Adipocyte (in vitro differentiated cells): ENCODE measurements at places on chromosomes 12 and 14.

DNA sequence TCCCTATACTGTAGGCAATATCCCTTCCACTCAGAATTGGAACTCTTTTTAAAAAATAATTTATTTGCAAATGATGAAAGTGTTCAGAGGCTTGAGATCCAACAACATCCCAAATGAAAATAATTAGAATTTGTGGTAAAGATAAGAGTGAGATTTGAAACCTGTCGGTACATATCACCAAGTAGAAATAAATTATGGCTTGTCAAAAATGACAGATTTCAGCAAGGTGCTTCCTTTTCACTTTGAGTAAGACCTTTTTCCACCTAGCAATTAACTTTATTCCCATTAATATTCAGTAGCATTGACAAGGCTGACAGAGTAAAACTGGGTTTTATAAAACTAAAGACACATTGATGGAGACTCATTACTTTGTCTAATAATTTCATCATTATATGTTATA lies 107.7 kb upstream of the PRKD1 start:
- DNase-seq = no peak

DNA sequence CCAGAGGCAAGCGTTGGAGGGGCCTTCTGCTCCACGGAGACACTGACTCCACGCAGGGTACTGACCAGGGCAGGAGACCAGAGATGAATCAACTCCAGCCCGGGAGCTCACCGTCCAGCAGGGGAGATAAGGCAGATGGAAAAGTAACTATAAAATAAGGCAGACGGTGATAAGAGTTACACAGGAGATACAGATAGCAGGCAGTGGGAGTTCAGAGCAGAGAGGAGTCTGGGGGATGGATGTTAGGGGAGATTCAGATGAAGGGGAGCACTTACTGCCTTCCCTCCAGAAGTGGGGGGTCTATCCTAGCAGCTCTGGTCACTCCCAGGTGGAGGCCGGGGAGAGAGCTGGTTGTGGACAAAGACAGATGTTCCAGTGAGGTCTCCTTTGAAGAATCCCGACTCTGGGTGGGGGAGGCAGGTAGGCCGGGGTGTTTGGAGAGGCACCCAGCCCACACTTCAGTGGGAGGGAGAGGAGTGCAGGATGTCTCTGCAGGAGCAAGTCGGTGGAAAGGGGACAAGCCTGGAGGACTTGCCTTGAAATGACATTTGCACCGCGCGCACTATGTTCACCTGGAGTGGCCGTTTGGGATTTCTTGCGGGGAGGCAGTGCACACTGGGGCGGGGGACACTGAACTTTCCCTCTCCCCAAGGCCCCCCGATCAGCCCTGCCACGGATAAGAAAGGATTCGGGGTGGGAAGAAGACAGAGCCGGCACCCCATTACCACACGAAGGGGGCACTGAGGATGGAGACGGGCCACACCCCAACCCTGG lies 1.2 kb downstream of the PITPNM2 start:
- DNase-seq = no peak

- DNase-seq = no peak
Observed at GRCh38 chr12:24415934-24416333, 466.5 kb upstream of the SOX5 start.

DNA sequence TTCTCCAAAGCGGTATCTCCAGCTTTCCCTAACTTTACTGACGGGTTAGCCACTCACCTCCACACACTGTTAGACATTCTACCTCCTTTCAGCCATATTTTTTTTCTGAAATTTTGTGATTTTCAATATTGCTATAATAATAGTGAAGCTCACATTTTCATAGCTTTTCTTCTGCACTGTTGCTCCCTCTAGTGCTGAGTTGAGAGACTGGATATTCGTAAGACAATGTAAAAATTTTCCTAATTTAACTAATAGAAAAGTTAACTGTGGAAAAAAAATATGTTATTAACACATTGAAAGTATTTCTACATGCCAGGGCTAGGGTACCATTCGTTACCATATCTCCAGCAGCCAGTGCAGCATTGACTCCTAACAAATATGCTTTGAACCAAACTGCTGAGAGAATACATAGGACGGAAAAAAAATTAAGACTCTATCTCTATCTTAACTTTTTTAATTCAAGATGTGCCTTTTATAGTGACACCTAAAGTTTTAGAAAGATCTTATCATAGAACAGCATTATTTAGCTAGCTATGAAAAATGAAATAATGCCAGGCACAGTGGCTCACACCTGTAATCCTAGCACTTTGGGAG lies 48.7 kb upstream of the ABCC9 start:
- peak; percentile 79 for DNase-seq

DNA sequence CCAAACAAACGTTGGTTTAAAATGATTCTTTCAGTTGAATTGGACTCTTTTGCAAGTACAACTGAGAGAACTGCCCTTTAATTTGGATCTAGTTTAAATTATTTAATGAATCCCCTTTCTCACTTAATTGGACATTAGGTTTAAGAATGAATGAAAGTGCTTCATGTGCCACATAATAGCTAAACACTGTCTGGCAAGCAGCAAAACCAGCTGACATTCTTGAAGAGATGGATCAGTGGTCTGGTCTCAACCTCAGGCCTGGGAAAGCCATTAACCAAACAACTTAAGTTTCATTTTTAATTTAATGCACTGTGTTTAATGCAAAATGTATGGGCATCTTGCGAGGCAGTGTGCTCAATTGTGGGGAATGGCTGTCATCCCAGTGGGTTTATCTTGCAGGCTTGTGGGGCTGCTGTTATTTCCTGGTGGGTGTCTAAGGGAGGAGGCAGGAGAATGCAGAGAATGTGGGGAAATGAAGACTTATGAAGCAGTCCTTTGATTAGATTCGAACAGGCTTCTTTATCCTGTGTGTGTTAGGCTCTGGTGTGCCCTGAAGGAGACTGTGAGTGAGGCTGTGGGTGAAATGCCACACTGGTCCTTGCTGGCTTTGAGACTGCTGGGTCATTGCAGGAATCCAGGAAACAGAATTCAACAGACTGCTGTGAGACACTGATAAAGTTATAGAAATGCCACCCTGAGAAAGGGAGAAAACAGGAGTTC lies 144.1 kb upstream of the PELI2 start:
- DNase-seq = no peak

GRCh38 chr12:41564816-41565215 lies 376.7 kb downstream of the PDZRN4 start:
- no peak for DNase-seq

DNA sequence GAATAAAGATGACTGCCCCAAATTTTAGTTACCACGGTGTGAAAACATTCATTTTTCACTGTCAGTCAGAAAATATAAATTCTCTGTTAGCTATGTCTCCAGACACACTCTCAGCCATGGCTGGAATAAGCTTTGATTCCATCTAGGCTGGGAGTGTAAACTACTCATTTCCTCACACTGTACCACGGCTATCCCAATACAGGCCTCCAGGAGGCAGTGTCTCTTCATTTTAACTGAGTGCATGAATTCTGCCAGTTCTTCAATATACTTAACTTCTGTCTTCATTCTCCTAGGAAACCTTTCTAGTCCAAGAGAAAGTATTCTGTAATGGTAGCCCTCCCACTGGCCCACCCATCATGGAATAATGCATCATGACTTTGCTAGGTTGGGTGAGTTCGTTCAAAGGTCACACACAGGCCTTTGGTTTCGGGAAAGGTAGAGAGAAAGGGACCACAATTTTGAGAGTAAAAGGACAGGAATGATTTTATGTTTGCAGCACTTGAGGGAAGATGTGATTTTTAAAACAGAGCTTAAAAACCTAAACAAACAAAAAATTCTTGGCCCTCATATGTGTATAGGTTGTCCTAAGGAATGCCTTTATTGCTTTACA lies 381.1 kb downstream of the SEC23A start:
- DNase-seq = peak; percentile 57

GRCh38 chr12:131276501-131277185 lies 322.9 kb downstream of the ADGRD1 start:
- DNase-seq = no peak

DNA sequence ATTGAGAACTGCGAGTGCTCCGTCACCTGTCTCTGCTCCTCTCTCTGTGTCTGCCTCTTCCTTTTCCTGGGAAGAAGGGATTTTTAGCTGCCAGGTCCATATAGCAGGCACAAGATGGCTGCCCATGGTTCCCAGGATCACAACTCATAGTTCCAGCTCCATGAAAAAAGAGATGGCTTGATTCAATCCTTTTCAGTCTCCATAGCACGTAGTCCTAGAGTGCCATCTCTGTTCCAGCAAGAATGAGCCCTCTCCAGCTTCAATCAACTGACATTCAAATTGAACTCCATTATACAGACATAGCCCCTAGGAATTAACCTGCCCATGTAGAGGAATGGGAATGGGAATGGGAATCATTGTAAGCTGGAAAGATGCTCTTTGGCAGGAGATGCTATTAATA lies 34.7 kb upstream of the RTRAF start:
- DNase-seq = no peak

DNA sequence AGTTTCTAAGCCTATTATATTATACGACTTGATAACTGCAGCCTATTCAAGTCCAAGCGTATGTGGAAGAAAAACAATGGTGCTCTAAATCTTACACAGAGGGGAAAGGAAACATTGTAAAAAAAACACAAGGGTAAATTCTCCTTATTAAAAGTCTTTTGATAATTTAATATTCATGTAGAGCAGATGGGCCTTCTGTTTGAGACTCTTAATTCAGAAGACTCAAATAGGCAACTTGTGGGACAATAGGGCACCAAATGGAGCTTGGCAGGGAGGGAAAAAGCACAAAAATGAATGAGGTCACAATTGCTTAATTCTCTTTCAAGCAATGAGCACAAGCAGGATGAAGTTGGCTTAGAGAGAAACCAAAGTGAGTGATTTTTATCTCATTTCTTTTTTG lies 159.4 kb downstream of the NELL2 start:
- DNase-seq = no peak

- DNase-seq = no peak
Observed at GRCh38 chr12:78725951-78726580, 138.5 kb upstream of the SYT1 start.

DNA sequence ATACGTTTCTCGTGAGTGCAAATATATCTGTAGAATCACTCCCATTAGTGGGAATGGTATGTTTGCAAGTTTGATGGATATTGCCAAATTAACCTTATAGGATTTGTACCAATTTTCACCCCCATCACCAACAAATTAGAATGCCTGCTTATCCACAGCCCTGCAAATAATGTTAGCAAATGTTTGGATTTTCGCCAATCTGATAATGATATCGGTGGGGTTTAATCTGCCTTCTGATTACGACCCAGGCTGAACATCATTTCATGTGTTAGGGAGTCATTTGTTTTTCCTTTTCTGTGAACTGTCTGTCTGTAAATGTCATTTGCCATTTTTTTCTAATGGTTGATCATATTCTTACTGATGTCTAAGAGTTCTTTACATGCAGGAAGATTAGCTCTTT lies 4.1 kb upstream of the DAZAP2 start:
- no peak for DNase-seq

DNA sequence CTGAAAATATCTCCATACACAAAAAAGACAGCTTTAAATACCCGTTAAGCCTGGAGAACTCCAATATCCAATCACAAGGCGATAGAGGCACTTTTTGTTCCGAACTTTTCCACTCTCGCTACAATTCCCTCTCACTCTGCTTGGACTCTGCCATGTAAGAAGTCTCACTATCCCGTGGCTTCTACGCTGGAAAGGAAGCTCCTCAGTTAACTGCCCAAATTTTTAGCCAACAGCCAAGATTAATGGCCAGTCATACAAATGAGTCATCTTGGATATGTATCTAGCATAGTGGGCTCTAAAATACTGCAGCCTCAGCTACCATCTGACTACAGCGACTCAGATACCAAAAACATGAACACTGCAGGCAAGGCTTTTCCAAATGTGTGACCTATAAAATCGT lies 45.5 kb upstream of the RERGL start:
- DNase-seq = no peak

DNA sequence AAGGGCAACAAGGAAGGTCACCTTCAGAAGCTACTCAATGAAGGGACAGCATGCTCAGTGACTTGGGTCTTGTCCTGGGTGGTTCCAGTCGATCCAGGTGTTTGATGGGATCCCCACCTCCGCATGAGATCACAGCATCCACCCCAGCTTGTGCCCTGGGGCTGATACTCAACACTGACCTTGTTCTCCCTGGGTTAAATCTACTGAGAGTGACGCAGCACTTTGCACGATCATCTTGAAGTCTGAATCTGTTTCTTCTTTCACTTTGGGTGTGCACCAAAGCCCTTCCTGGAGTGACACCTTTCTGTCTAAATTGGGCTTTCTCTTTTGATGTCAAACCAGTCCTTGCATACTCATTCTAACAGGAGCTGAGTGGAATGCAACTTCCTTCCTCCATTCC lies 13.8 kb downstream of the NOS1 start:
- DNase-seq = no peak

DNA sequence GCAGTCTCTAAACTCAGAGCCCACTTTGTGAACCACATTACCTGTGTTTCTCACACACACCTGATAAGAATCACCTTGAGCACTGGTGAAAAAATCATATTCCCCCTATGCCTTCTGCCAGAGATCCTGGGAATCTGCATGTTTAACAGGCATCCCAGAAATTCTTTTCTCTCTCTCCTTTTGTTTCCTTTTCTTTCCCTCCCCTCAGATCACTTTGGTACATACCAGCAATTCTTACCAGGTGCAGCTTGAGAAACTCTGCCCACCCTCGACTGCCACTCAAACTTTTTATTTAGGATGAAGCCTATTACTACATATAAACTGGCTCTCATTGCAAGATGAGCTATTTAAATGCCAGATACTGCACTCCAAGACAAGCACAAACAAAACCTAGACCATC lies 36.0 kb downstream of the HECTD4 start:
- no peak for DNase-seq

GRCh38 chr12:58435647-58436046 lies 484.7 kb downstream of the LRIG3 start:
- no peak for DNase-seq

DNA sequence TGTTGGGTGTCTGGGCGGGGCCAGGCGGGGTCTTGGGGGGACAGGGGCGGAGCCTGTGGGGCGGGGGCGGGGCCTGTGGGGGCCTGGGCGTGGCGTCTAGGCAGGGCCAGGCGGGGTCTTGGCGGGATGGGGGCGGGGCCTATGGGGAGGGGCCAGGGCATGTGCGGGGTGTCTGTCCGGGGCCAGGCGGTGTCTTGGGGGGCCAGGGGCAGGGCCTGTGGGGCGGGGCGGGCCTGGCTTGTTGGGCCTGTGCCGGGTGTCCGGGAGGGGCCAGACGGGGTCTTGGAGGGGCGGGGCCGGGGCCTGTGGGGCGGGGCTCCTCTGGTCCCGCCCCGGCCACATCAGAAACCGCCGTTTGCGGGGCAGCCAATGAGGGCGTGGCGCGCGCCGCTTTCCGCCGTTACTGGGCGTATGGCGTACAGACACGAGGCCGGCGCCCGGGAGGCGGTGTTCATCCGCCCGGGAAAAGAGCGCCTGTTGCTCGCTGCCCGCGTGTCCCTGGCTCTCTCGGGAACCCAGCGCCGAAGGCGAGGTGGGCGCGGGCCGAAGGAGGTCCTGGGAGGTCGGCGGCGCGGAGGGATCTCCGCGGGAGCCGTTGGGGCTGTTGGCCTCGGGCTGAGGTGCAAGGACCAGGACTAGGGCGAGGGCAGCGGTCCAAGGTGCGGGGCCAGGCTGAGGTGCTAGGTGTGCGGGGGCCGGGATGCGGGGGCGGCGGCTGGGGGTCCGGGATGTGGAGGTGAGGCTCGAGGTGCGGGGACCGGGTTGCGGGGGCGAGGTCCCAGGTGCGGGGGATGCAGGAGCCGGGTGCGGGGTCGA lies at the start of gene PIWIL1:
Gene PIWIL1, plus strand, starts transcription at position 400 of the 816 bp plus-strand sequence. CDS start 4,705 bp downstream, outside the sequence.
- no peak for DNase-seq
